Gastrocnemius medialis (tissue), 4 donors: ENCODE measurements at places on chromosomes 6 and 20. TPM values are rescaled to one million over a fixed set of nuclear protein-coding genes. Genes with fewer than 3 reads are reported as not detected.

Gene CGA
- not detected for total RNA-seq

Gene TP53TG5
- total RNA-seq = not detected

Gene BTBD3
- 15.0 TPM for total RNA-seq

Gene ASIP
- not detected for total RNA-seq

Gene HLA-DPB1
- 27.4 TPM for total RNA-seq

Gene NKX2-2
- not detected for total RNA-seq

Gene PRSS35
- not detected for total RNA-seq

Gene ARHGAP18
- total RNA-seq = 5.2 TPM

Gene HLA-DPA1
- total RNA-seq = 6.8 TPM

Gene SEC23B
- total RNA-seq = 10.7 TPM

Gene TMEM244
- not detected for total RNA-seq

Gene SLC17A4
- not detected for total RNA-seq

Gene PGC
- total RNA-seq = not detected

Gene TOMM34
- total RNA-seq = 18.7 TPM

Gene TPMT
- total RNA-seq = 7.0 TPM

Gene SLC22A23
- 17.3 TPM for total RNA-seq

Gene FAM83B
- 0.38 TPM for total RNA-seq

Gene KCNK15
- not detected for total RNA-seq

Gene EYA4
- 66.3 TPM for total RNA-seq

Gene OOEP
- total RNA-seq = not detected

Gene BFSP1
- not detected for total RNA-seq

Gene MCCD1
- not detected for total RNA-seq

Gene CCDC28A
- total RNA-seq = 5.0 TPM

Gene GJA1
- total RNA-seq = 9.6 TPM

Gene TREM1
- not detected for total RNA-seq

Gene ISM1
- total RNA-seq = 0.61 TPM

Gene HLA-DOB
- total RNA-seq = 0.72 TPM

Gene PHACTR3
- total RNA-seq = 0.59 TPM

Gene LBP
- 17.9 TPM for total RNA-seq

Gene SLC17A1
- not detected for total RNA-seq

Gene MEP1A
- 1.00 TPM for total RNA-seq

Gene MATN4
- not detected for total RNA-seq

Gene SLC17A5
- 5.7 TPM for total RNA-seq

Gene TXLNB
- total RNA-seq = 197 TPM

Gene FNDC1
- total RNA-seq = 0.31 TPM

Gene PSMF1
- total RNA-seq = 262 TPM

Gene DDO
- total RNA-seq = 3.5 TPM

Gene PAX1
- 0.24 TPM for total RNA-seq

Gene OTOR
- not detected for total RNA-seq

Gene ADAM33
- total RNA-seq = 2.6 TPM

Gene NANP
- total RNA-seq = 2.8 TPM

Gene HRH3
- total RNA-seq = not detected

Gene HDGFL1
- not detected for total RNA-seq

Gene FLRT3
- total RNA-seq = 3.0 TPM

Gene TGM3
- total RNA-seq = not detected
